Purkinje cell (primary cell): ENCODE measurements at places on chromosomes 11 and 22. TPM values are rescaled to one million over a fixed set of nuclear protein-coding genes. Genes with fewer than 3 reads are reported as not detected.

MOGAT2 gene
- polyA plus RNA-seq = 0.94 TPM in 1 of 2 replicates, not detected in the other

SAA4 gene
- polyA plus RNA-seq = not detected in 2 replicates

COPB1 gene
- polyA plus RNA-seq = 77.1 and 78.9 TPM in 2 replicates

SCUBE2 gene
- 2.7 and 6.4 TPM in 2 replicates for polyA plus RNA-seq

TSPO gene
- 0.97 and 2.9 TPM in 2 replicates for polyA plus RNA-seq

CDC42EP1 gene
- polyA plus RNA-seq = 0.28 TPM in 1 of 2 replicates, not detected in the other

OR52N5 gene
- polyA plus RNA-seq = not detected in 2 replicates

STIM1 gene
- 20.5 and 27.0 TPM in 2 replicates for polyA plus RNA-seq

GPR83 gene
- polyA plus RNA-seq = 0.94 TPM in 1 of 2 replicates, not detected in the other

ESAM gene
- polyA plus RNA-seq = 0.48 TPM in 1 of 2 replicates, not detected in the other

PIWIL4 gene
- polyA plus RNA-seq = 0.34 TPM in 1 of 2 replicates, not detected in the other

OR5B17 gene
- not detected in 2 replicates for polyA plus RNA-seq

SEC14L3 gene
- polyA plus RNA-seq = not detected in 2 replicates

FBXO3 gene
- 66.3 and 103 TPM in 2 replicates for polyA plus RNA-seq

FOSL1 gene
- polyA plus RNA-seq = not detected in 2 replicates

MPEG1 gene
- not detected in 2 replicates for polyA plus RNA-seq

RTN4RL2 gene
- 0.16 TPM in 1 of 2 replicates, not detected in the other for polyA plus RNA-seq

HMOX1 gene
- polyA plus RNA-seq = not detected in 2 replicates

KCNJ11 gene
- 4.5 and 5.0 TPM in 2 replicates for polyA plus RNA-seq

HOATZ gene
- polyA plus RNA-seq = not detected in 2 replicates

ADAMTS15 gene
- polyA plus RNA-seq = 0.07 TPM in 1 of 2 replicates, not detected in the other

HORMAD2 gene
- polyA plus RNA-seq = 1.3 TPM in 1 of 2 replicates, not detected in the other

MRPL23 gene
- 2.4 and 4.5 TPM in 2 replicates for polyA plus RNA-seq

FAM227A gene
- polyA plus RNA-seq = 0.07 and 0.93 TPM in 2 replicates

CBLIF gene
- not detected in 2 replicates for polyA plus RNA-seq

TRPC6 gene
- polyA plus RNA-seq = 0.07 TPM in 1 of 2 replicates, not detected in the other

NEU3 gene
- polyA plus RNA-seq = 0.97 and 1.7 TPM in 2 replicates

ZNF202 gene
- 1.1 and 5.6 TPM in 2 replicates for polyA plus RNA-seq

HTR3A gene
- not detected in 2 replicates for polyA plus RNA-seq

ACTN3 gene
- polyA plus RNA-seq = not detected in 2 replicates

DSCAML1 gene
- 0.06 and 0.46 TPM in 2 replicates for polyA plus RNA-seq

ZP1 gene
- polyA plus RNA-seq = not detected in 2 replicates

OR8A1 gene
- polyA plus RNA-seq = not detected in 2 replicates

RIC3 gene
- polyA plus RNA-seq = 62.9 and 66.1 TPM in 2 replicates

ANO1 gene
- polyA plus RNA-seq = 28.8 and 38.3 TPM in 2 replicates

C11orf97 gene
- polyA plus RNA-seq = not detected in 2 replicates

RNF26 gene
- polyA plus RNA-seq = 3.4 and 8.3 TPM in 2 replicates

INCENP gene
- 4.7 and 5.6 TPM in 2 replicates for polyA plus RNA-seq

GAB2 gene
- polyA plus RNA-seq = 0.89 and 1.2 TPM in 2 replicates

C1QTNF6 gene
- 3.7 TPM in 1 of 2 replicates, not detected in the other for polyA plus RNA-seq

DEFB131B gene
- polyA plus RNA-seq = not detected in 2 replicates

OR52K2 gene
- polyA plus RNA-seq = not detected in 2 replicates

SCGB1A1 gene
- not detected in 2 replicates for polyA plus RNA-seq

CYB561A3 gene
- polyA plus RNA-seq = 1.8 and 2.4 TPM in 2 replicates

TKFC gene
- 1.8 and 11.6 TPM in 2 replicates for polyA plus RNA-seq

LDHAL6A gene
- 0.15 TPM in 1 of 2 replicates, not detected in the other for polyA plus RNA-seq

OR8G1 gene
- polyA plus RNA-seq = not detected in 2 replicates

HARBI1 gene
- 3.7 and 5.1 TPM in 2 replicates for polyA plus RNA-seq

SPI1 gene
- polyA plus RNA-seq = not detected in 2 replicates

MUC15 gene
- not detected in 2 replicates for polyA plus RNA-seq

OR5B2 gene
- polyA plus RNA-seq = not detected in 2 replicates

PARVA gene
- 11.5 and 14.0 TPM in 2 replicates for polyA plus RNA-seq

SLC22A9 gene
- not detected in 2 replicates for polyA plus RNA-seq

VPREB1 gene
- not detected in 2 replicates for polyA plus RNA-seq
